Suprapubic skin (tissue), 4 donors: ENCODE measurements at places on chromosomes 3 and 15. TPM values are rescaled to one million over a fixed set of nuclear protein-coding genes. Genes with fewer than 3 reads are reported as not detected.

SLCO2A1 gene
- 25.7 TPM for total RNA-seq

DNA sequence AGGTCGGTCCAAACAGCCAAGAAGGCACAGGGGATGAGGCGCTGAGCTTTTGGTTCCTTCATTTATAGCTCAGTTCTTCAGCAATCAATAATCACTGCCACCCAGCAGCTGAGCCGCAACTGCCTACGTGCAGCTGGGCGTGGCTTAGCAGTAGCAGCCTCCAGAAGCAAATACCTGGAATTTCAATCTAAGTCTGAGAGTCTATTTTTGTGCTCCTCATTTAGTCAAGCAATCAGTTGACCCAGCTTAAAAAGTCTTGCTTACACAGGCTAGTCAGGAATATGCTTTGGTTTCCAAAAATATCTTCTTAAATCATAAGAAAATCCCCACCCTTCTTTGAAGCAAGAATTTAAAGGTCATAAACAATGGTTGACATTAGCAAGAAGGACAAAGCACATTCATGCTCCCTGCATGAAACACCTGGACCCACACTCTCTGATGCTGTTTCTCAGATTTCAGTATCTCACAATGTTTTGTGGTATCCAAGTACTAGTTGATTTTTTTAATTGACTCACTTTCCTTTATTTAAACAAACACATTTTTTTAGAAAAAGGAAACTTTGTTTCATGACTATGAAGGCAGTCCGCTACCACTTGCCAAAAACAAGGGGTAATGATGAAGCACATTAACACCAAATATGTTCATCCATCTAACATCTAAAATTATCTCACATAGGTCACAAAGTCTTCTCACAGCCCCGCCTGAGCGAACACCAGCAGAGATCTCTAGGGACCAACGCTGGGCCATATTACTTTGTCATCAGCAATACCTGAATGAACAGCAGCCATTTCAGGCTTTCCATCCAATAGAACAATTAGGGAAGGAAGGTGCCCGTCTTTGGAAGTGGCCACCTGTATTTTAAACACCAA, 106.1 kb downstream of the OXNAD1 start:
- DNase-seq: no peak

GRCh38 chr15:34365091-34365825, 1.7 kb downstream of the LPCAT4 start:
- DNase-seq: no peak

GRCh38 chr15:33169625-33170024, 24.9 kb downstream of the FMN1 start:
- DNase-seq: no peak

- no peak for DNase-seq
Measured at GRCh38 chr15:69380726-69381105, 33.4 kb upstream of the KIF23 start.

GRCh38 chr3:141881702-141882101, 5.3 kb downstream of the ATP1B3 start:
- DNase-seq: no peak

GRCh38 chr3:71310980-71311660, 272.4 kb downstream of the FOXP1 start:
- DNase-seq: no peak

GRK7 gene
- total RNA-seq: 1.2 TPM

CCDC39 gene
- total RNA-seq: not detected

GRCh38 chr15:25579127-25579526, 140.3 kb upstream of the UBE3A start:
- DNase-seq: no peak

DNA sequence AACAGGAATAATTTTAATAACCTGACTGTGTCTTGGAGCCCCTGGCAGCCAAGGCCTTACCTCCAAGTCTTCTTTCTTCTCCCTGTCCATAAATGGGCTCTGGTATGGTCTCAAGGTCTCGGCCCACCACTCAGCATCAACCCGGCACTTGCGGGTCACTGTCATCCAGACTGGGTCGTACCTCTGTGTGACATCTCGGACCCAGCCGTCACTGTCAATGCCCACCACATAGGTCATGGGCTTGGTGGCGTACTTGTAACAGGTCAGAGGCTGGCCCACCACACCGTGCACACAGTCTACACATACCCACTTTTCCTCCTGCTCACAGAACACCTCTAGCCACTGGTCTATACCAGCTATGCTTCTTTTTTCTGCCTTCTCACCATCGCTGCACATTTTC, 20.4 kb downstream of the XPC start:
- no peak for DNase-seq

A4GNT gene
- not detected for total RNA-seq

INSYN1 gene
- 38.7 TPM for total RNA-seq

DNA sequence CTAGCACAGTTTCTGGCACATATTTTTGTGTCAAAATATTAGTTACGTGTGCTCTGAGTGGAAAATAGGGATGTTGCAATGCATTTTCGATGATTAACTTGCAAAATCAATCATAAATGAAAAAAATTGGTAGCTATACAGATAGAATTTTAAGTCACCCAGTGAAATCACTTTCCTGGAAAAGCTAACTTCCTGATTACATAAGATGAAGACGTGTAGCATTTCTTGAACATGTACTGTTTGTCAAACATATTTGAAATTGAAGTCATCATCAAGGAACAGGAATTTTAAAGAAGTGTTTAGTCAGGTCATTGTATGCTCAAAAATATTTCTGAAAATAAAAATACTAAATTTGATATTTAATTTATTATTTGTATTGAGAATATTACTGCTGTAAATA, 977.7 kb downstream of the PLOD2 start:
- no peak for DNase-seq

EMC7 gene
- 25.8 TPM for total RNA-seq

IL20RB gene
- total RNA-seq: 271 TPM

DNA sequence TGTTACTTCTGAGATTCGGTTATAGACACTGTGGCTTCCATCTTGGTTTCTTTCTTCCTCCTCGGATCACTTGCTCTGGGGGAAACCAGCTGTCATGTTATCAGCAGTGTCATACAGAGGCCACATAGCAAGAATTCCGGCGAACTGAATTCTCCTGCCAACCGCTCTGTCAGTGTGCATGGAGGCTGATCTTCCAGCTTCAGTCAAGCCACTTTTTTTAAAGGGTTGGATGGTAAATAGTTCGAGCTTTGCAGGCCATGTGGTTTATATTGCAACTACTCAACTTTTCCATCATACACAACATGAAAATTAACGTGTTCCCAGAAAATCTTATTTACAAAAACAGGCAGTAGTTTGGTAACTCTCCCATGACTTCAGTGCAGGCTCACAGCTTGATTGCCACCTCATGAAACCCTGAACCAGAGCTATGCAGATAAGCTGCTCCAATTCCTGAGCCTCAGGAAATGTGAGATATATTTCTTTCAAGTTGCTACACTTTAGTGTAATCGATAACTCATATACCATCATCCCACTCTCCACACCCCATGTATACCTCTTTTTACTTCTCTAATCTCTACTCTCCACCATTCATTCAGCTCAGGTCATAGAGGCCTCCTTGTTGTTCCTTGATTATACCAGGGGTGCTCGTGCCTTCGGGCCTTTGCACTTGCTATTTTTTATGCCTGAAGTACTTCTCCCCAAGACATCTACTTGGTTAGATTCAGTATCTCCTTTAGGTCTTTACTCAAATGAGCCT, 7.2 kb downstream of the RPL22L1 start:
- DNase-seq: no peak

- DNase-seq: no peak
Measured at GRCh38 chr3:126526668-126527005, 2.7 kb downstream of the CHST13 start.

GRCh38 chr15:82136120-82136519, 90.3 kb upstream of the MEX3B start:
- no peak for DNase-seq

GRCh38 chr3:44906997-44907396, 32.6 kb downstream of the TGM4 start:
- no peak for DNase-seq

RHCG gene
- 20.5 TPM for total RNA-seq

SPATA12 gene
- not detected for total RNA-seq

STRC gene
- 0.81 TPM for total RNA-seq

- DNase-seq: no peak
Measured at GRCh38 chr3:129553171-129553570, 10.2 kb downstream of the H1-8 start.

- no peak for DNase-seq
Measured at GRCh38 chr3:31802981-31803740, 177.9 kb downstream of the OSBPL10 start.

SIDT1 gene
- total RNA-seq: 3.2 TPM

DNA sequence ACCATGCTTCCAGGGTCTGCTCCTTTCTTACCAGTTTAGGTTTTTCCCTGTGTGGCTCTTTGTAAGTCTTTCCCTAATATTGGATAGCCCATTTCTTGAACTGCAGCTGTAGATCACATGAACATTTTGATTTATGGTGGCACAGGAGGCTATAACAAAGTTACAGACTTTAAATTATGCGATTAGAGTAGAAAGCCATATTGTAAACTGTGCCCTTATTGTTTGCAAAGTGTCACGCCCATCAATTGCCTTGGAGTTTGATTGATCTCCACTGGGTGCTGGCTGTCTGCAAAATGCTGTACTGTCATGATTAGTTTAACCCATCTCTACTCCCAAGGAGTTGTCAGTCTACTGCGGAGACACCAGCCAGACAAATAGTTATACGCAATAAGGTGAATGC, 110.3 kb downstream of the CACNA2D3 start:
- no peak for DNase-seq

DNA sequence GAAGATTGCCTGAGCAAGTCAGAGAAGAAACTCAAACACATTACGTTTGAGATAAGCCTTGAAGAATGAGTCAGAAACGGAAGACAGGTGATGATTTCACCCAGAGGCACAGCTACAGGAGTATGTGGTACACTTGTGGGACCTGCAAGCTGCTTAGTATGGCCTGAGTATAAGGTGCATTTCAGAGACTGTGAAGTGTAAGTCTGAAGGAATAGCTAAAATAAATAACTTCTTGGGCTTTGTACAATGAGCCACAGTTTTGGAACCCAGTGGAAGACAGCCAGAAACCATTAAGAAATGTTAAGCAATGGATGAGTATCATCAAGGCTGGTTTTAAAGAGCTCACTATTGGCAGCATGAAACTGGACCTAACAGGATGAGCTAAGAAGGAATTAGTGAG, 826.2 kb downstream of the ROBO1 start:
- no peak for DNase-seq

DNA sequence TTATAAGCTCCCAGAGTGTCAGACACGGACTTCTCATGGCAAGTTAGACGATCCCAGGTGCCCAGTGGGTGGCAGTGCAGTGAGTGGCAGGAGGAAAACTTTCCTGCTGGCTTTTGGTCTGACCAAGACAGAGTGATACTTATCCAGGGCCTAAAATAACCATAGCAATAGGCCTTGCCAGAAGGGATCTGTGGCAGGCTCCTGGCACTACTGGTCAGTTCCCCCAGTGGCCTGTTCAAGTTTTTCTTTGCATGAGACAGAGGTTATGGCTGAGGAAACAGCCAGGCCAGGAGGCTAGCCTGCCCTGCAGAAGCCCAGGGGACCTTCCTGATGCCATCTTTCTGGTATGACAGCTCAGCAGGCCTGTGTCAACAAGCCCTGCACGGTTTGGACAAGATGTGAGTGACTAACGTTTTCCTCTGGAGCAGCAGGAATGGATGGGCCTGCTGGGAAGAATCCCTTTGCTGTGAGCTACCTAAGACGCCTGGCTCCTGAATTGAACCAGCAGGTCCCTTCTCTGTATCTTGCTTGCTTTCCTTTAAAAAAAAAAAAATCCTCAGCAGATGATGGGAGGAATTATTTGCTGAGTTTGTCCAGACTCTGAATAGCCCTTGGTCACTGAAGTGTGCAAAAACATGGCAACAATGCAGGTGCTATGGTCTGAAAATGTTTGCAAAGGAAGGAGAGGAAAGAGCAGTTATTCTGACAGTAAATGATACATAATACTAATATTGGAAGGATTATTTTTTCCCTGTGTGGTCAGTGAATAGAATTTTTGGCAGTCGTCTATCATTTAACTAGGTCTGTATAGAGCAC, 18.0 kb downstream of the SCG5 start:
- no peak for DNase-seq

PLXNB1 gene
- total RNA-seq: 198 TPM

DNA sequence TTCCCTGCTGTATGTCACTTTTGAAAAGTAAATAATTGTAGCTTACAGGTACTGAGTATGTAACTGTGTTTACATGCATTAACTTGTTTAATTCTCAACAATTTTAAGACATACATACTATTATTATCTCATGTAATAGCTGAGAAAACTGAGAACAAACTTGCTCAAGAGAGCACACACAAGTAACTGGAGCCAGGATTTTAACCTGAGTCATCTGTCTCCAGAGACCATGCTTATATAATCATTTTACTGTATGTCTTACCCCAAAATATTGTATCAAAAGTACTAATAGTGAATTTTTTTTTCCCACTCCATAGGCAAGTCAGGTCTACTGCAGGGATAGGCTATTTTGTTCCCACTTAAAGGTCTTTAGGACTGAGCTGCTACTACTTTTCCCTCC, 95.4 kb downstream of the FEZF2 start:
- DNase-seq: no peak

GRCh38 chr15:76056931-76057330, 2.9 kb upstream of the TMEM266 start:
- no peak for DNase-seq

GRCh38 chr3:128075522-128076482, 23.6 kb downstream of the SEC61A1 start:
- peak; percentile 87 for DNase-seq

SLC2A2 gene
- not detected for total RNA-seq

ARHGEF26 gene
- total RNA-seq: 39.5 TPM

FGF7 gene
- 13.2 TPM for total RNA-seq

GRCh38 chr15:92466834-92467233, 73.2 kb downstream of the ST8SIA2 start:
- DNase-seq: no peak
